ENCODE measurements at places on chromosomes 13 and 19.

DNA sequence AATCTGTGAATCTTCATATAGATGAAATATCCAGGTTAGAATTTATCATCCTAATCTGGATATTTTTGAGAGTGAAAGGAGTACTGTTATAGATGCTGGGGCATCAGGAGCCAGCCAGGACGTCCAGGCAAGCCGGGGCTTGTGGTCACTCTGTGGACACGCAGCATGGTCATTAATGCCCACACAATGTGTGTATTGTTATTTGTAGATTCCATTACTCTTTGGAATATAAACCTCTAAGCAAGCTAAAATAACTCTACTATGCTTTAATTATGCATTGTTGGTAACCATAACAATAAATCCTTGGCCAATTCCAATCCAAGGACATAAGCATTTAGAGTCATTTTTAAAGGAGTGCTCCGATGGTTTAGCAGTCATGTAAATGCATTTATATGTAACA lies 137.9 kb downstream of the TM9SF2 start:
- DNase-seq = no peak

DNA sequence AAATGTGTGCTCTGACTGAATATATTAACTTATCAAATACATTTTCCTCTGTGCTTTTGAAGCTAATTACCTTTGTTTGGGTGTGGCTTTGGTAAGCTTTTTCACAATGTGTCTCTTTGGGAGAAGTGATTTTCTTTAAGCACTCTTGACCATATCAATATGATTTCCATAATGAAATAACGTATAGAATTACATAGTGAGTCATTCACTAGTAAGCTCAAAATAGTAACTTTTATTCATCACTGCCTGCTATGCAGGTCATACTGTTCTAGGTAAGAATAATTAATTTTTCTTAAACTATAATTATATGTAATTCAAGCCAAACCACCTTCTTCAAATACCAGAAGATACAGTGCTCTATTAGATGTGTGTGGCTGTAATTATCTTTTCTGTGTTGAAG lies 480.7 kb downstream of the MYO16 start:
- no peak for DNase-seq

- no peak for DNase-seq
These were observed 17.1 kb downstream of the IGFL3 start for GRCh38 chr19:46107371-46107770.

DNA sequence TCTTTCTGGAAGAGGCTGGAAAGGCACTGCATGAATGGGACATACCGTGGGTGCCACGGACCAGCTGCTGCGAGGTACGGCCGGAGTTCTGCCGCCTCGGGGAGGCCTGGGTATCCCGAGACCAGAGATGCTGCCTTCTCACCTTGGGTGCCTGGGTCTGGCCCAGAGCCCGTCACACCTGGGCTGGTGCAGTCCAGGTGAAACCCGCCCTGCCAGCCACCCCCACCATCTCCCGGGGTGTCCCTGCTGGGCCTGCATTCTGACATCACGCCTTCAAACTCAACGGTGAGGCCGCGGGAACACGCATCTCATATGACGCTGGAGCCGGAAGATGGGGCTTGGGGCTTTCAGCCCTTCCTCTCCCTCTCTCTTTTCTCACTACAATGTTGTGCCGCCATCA lies 98.0 kb downstream of the GADD45B start:
- DNase-seq = no peak

DNA sequence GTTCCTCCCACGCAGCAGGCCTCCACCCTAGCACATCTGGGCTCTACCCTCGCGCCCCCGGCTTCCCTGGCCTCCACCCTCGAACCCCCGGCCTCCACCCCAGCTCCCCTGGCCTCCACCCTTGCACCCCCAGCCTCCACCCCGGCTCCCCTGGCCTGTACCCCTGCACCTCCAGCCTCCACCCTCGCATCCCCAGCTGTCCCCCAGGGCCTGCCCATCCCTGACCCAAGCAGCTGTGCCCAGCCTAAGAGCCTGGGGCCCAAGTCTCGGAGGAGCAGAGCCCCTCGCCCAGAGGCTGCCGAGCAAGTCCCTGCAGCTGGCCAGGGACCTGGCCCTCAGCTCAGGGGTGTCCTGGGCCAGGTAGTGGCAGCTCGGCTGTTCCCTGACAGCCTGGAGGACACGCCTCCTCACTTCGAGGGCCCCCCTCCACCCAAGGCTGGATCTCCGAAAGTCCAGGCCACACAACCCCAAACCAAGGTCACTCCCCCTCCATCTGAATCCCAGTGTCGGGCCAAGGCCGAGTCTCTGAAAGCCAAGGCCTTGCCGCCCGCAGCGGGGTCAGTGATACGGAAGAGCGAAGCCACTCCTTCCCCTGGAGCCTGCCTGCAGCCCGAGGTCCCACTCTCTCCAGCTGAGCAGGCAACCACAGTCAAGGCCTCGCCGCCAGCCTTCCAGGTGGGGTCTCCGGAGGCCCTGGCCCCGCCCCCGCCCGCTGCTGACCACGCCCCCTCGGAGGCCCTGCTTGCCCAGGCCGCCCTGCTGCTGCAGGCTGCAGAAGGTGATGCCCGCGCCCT lies 7.9 kb upstream of the ARHGAP33 start:
- DNase-seq = no peak

- no peak for DNase-seq
These were observed 175.3 kb downstream of the FGF14 start for GRCh38 chr13:102226591-102226990.

GRCh38 chr19:5974721-5975387 lies 3.1 kb downstream of the RANBP3 start:
- DNase-seq = peak; percentile 37

DNA sequence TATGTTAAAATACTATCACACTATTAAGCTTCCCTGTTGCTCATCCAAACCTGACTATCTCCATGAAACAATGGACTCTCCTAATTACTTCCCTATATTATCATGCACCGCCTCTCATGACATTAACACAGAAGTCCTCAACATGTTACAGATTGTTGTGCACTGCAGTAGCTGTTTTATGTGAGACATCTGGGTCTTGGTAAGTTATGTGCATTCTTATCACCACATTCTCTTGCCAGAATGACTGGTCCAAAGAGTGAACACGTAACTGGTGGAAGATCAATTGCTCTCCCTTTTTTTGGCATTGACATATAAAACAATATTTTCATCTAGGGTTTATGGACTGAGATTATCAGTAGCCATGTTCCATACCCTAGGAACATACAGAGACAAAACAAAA lies 59.4 kb downstream of the POSTN start:
- DNase-seq = no peak

DNA sequence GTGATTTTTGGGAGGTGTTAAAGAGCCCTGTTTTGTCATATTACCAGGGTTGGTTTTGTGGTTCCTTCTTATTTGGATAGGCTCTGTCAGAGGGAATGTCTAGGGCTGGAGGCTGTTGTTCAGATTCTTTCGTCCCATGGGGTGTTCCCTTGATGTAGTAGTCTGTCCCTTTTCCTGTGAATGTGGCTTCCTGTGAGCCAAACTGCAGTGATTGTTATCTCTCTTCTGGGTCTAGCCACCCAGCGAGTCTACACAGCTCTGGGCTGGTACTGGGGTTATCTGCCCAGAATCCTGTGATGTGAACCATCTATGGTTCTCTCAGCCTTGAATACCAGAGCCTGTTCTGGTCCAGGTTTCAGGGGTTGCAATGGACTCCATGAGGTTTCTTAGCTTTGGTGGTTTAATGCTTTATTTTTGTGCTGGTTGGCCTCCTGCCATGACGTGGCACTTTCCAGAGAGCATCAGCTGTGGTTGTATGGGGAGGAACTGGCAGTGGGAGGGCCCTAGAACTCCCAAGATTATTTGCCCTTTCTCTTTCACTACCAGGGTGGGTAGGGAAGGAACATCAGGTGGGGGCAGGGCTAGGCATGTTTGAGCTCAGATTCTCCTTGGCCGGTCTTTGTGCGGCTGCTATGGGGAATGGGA lies 78.8 kb downstream of the SPRY2 start:
- no peak for DNase-seq

GRCh38 chr13:32316028-32316339 lies 676 bp downstream of the BRCA2 start:
- DNase-seq = peak; percentile 13

DNA sequence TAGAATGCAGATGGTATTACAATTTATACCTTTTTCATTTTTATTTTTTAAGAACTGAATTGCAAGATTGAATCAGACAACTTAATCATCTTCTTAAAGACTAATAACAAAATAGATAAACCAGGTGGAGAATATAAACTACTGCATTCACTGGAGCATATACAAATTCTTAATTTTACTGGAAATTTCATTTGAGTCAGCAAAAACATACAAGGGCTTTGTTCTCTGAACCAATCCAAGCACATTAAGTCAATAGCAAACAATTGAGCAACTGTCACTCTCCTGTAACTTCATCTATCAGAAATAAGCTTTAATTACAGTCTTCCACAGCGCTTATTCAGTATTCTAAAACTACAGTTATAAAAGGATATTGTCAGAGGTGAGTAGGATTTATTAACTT lies 167.4 kb upstream of the OBI1 start:
- no peak for DNase-seq

DNA sequence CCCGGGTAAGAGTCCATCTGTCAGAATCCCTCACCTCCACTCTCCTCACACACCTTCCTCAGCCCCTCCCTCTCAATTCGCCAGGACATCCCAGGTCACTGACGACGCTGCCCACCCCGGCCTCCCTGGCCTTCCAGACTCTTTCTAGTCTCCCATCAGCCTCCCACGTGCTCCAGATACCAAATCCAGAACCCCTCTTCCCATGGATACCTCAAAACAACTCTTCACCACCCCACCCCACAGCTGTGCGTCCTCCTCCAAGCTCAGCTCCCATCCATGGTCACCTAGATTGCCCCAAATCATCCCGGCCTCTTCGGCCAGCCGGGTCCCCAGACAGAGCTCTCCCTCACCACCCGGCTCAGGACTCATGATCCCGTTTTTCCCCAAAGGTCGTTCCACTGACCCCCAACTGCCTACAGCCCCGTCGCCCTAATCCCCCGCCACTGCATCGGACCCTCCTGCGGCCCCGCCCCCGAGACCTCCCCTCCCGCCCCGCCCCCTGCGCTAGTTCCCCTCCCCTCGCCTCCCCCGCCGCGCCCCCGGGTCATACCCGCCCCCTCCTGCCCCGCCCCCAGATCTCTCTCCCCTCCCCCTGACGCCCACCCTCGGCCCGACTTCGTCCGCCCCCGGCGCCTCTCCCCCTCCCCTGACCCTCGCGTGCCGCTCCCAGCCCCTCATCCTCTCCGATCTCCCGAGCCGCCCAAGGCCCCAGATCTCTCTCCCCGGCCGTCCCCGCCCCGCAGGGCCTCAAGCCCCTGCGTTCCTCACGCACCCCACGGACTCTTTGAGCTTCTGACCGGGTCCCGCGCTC lies 546 bp downstream of the UBXN6 start:
- DNase-seq = no peak

DNA sequence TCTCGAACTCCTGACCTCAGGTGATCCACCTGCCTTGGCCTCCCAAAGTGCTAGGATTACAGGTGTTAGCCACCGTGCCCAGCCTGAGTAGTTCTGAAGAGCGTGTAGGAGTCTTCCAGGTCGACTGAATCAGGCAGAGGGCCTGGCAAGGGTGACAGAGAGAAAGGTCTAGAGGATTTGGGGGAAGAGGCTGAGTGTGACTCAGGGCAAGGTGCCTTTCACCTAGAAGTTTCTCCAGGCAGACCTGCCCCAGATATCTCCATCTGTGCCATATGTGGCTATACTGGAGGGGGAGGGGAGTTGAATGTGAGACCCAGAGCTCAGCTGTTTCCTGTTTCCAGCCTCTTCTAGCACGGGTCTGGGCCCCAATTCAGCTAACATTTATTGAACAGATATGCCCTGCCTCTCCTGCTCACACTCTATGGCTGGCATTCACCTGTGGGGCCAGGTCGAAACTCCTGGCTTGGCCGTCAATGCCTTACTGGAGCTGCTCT lies 1.3 kb downstream of the CCDC159 start:
- DNase-seq = no peak

- no peak for DNase-seq
These were observed 30.9 kb downstream of the RASA3 start for GRCh38 chr13:114101358-114102130.

- no peak for DNase-seq
These were observed 474.2 kb upstream of the SLC10A2 start for GRCh38 chr13:103540382-103540765.

GRCh38 chr19:52990759-52991418 lies 22.8 kb upstream of the ERVV-1 start:
- no peak for DNase-seq

- no peak for DNase-seq
These were observed 167.2 kb downstream of the FGF14 start for GRCh38 chr13:102234618-102235017.

GRCh38 chr13:34777089-34777913 lies 164.8 kb upstream of the NBEA start:
- DNase-seq = no peak

GRCh38 chr19:42316223-42317211 lies 3.4 kb downstream of the TMEM145 start:
- DNase-seq = no peak

GRCh38 chr13:40172149-40172591 lies 494.3 kb downstream of the FOXO1 start:
- no peak for DNase-seq

DNA sequence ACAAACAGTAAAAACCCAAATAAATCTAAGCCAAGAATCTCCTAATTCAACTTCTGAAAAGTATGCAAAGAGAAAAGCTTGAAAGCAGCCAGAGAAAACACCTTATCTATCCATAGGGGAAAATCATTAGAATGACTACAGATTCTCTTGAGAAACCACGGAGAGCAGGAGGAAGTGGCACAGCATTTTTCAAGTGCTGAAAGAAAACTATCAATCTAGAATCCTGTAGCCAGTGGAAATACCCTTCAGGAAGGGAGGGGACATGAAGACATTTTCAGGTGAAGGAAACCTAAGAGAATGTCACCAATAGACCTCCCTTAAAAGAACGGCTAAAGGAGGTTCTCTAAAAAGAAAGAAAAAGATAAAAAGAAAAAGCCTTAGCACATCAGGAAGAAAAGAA lies 66.2 kb upstream of the XPO4 start:
- no peak for DNase-seq

- DNase-seq = no peak
These were observed 38.2 kb upstream of the FLT1 start for GRCh38 chr13:28533125-28533436.

- DNase-seq = no peak
These were observed 63.6 kb upstream of the SOX1 start for GRCh38 chr13:112003396-112003795.

DNA sequence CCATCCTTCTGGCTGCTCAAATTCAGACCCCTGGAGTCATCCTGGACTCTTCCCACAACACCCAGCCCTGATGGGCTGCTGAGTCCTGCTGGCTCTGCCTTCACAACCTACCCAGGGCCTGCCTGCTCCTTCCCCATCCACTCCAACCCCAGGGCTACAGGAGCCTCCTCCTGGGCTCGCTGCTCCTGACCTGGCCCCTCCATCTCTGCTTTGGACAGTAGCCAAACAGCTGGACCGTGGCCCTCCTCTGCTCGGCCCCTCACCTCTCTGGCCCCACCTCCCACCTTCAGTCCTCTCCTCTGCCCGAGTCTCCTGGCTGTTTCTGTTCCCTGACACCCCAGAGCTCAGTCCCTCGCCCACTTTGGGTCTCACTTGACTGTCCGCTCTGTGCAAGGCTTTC lies 66.7 kb downstream of the CEBPG start:
- no peak for DNase-seq

GRCh38 chr13:95251641-95252040 lies 49.6 kb downstream of the ABCC4 start:
- DNase-seq = no peak

All from activated CD4-positive, alpha-beta T cell treated with anti-CD3 and anti-CD28 coated beads, Interleukin-2, amount 50 U/mL, for 24 hours (primary cell).